ENCODE measurements at places on chromosomes 6 and 20.

DNA sequence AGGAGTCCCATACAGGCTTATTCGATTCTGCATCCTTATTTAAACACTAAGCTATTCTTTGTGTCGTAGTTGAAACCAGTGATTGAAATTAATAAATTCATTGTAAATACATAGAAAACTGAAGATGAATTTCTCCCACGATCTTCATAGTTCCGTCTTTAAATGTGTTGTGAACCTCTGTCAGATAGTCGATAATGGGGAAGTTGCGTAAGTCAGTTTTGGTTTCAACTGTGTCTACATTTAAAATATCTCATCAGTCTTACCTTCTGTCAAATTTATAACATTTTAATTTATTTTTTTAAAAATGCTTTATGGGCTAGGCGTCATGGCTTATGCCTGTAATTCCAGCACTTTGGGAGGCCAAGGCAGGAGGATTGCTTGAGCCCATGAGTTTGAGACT lies 12.7 kb downstream of the STX11 start:
- DNase-seq: no peak

DNA sequence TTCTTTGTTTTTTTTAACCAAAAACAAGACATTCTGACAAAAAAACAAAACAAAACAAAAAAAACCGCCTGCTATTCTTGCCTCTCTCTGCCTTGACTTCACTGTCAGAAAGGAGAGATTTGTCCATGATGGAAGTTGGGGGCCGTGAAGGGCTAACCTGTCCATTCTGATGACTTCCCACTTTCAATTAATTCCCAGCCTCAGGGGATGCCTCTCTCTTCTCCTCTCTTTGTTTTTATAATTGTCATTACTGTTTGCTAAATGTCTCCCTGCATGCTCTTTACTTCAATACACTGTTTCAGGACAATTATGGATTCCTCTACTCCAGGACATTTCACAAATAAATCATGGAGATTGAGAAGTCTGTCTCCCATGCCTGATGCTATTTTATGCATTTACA lies 130.5 kb upstream of the CNR1 start:
- no peak for DNase-seq

- DNase-seq: no peak
Observed at GRCh38 chr6:159852877-159853276, 37.9 kb upstream of the MAS1 start.

- DNase-seq: no peak
Observed at GRCh38 chr6:100726666-100727065, 154.5 kb downstream of the ASCC3 start.

DNA sequence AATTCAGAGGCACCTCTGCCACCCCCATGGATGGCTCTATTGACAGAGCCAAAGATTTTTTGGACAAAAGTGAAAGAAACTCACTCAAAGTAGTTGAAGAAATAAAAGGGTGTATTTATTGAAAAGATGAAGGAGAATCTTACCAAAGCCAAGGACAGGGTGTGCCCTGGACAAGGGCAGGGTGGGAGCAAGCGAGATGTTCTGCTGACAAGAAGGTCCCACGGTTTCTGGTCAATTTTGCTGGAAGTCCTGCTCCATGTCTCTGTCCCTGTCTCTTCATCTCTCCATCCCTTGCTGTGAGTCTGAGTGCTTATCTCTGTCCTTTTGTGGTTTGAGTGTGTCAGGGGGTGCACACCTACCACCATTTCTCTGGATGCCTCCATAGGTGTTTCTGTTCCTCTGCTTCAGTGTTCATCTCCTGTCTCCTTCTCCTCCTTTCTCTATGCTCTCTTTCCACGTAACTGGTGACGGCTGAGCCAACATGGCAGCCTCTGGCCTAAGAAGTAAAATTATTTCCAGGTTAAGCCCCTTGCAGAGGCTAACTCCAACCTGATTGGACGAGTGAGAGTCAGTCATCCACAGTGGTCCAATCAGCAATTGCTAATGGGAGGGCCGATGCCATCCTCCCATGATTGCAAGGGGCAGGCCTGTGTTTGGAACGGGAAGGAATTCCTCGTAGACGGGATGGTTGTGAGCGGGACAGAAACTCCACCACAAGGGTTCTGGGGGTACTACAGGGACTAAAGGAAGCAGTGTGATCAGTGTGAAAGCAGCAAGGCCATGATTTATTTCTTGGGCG lies 502.1 kb upstream of the CDH4 start:
- DNase-seq: no peak

GRCh38 chr6:28335040-28335563 lies 846 bp downstream of the ZSCAN31 start:
- no peak for DNase-seq
